ENCODE measurements at places on chromosomes 1 and 21.

GRCh38 chr21:33236766-33237165 lies 7.0 kb downstream of the IFNAR2 start:
- DNase-seq, result no peak

DNA sequence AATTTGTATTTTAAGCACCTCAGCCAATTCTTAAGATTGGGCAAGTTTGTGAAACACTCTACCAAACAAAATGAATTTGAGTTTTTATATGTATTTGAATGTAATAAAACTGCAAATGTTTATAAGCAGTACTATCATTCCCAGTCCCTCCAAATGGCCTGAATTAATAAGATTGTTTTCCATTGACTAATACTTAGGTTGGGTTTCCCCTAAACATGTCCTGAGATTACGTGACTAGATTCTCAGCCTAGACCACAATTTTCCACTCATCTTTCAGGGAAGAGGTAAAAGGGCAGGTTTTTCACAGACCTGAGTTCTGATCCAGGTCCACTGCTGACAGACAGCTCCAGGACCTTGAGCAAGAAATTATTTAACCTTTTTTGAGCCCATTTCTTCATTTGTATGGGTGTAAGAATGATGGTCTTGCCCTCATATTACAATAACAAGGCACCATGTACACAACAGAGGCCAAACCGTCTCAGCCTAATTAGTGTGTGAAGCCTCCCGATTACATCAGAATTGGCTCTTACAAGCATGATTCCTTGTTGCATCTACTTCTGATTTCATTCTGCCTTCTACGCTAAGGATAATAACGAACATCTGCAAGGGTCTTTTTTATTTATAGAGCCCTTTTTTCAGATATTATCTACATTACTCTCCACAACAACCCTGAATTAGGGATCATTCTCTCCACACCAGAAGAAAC lies 51.2 kb downstream of the BEND5 start:
- DNase-seq, result no peak

DNA sequence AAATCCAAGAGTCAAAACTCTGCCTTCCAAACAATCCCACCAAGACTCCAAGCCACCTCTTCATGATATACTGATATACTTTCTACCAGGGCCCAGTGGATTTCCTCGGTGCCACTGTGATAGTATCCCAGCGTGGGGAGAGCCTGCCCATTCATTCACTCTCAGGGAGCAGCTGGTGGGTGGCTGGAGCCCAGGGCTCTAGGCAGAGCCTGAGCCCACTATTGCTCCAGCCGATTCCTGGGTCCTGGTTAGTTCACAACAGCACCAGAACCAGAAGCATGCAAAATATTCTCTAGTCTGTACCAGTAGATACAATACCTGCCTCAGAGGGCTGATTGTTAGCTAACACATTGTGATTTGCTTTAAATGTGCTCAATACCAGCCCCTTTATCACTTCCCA lies 831 bp downstream of the CSRP1 start:
- DNase-seq, result no peak

GRCh38 chr1:248695451-248696132 lies 7.0 kb downstream of the OR14I1 start:
- DNase-seq, result no peak

GRCh38 chr1:31573261-31573660 lies 3.1 kb upstream of the TINAGL1 start:
- peak; percentile 53 for DNase-seq

- no peak for DNase-seq
Observed at GRCh38 chr21:29055080-29055479, 18.4 kb downstream of the CCT8 start.

DNA sequence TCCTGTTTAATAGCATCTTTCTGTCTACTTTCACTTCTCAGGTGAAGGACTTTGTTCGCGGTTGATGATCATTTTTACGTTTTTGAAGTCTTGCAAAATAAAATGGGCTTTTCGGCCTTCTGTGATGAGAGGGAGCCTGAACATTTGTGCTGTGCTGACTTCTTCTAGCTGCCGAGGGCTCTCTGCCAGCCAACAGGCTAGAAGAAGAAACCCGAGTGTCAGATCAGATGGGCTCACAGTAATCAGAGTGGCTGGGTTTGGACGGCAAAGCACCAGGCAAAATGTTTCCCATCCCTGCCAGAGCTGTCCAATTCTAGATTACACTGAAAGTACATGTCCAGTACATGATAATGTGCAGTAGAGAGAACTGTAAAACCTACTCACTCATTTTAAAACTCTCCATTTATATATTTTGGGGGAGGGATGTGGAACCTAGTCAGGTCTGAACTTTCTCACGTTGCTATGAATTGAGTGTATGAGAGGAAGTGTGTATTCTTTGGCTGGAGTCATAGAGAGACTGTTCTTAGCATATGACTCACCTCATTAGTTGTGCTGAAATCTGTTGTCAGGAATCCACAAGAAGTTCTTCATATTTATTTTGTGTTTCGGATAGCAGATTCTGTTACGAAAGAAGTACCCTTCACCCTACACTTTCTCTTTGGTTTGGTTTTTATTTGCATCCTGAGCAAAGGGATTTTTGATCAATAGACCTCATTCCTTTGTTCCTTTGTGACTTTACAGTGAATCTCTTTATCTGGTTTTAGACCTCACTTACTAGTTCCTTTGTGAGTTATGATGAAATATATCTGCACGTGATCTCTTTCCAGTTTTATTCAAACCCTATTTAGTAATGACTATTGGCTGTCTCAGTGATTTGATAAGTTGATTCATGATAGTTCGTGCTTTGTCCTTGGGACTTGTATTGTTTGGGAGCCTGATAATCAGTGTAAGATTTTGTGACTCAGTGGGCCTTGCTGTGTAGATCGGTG lies 4.8 kb downstream of the ATP1A1 start:
- DNase-seq, result peak; percentile 79

- DNase-seq, result no peak
Observed at GRCh38 chr21:42164064-42164789, 54.7 kb upstream of the ABCG1 start.

- DNase-seq, result no peak
Observed at GRCh38 chr1:230495076-230495475, 68.9 kb upstream of the PGBD5 start.

DNA sequence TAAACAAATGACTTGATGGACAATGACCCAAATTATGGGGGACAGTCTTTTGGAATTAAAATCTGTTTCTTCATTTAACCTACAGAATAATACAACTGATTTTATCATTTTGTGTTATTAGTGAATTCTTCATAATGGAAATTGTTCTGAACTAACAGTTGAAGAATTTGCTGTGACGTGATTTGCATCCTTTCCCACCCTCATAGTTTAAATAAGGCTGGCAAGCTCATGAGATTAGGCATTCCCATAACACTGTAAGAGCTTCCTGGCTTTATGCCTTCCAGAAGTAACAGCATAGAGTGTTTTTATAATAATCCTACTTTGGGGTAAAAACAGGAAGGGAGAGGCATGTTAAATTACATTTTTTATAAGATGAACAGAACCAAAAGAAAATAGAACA lies 95.7 kb downstream of the ATP6V1G3 start:
- no peak for DNase-seq

DNA sequence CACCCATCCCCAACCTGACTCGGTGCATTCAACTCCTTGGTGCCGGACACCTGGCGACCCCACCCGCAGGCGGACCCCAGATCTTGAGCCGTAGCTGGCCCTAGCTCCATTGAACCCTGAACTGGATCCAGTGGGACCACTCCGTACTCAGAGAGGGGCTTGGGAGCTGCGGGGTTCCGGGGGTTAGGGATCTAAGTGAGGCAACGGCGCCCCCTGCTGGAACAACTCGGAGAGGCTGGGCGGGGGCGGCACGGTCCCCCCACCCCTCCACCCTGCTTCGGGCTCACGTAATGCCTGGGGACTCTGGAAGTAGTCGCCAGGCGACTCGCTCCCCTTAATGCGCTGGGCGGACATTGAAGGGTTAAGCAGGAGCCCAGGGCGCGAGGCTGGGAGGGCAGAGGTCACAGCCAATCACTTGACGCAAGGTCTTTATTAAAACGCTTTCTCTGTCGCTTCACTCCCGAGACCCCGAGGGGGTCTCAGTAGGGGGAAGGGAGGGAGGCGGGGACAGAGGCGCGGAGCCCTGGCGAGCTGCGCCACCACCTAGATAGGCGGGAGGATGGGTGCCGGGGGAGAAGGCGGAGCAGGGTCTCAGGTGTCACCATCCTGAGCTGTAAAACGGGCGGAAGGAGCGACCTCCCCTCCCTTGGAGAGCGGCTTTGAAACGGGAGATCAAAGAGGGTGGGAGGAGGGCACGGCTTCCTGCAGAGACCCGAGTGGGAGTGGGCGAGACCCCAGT lies 704 bp upstream of the CRABP2 start:
- peak; percentile 66 for DNase-seq

- no peak for DNase-seq
Observed at GRCh38 chr1:5779608-5780323, 212.5 kb downstream of the NPHP4 start.

DNA sequence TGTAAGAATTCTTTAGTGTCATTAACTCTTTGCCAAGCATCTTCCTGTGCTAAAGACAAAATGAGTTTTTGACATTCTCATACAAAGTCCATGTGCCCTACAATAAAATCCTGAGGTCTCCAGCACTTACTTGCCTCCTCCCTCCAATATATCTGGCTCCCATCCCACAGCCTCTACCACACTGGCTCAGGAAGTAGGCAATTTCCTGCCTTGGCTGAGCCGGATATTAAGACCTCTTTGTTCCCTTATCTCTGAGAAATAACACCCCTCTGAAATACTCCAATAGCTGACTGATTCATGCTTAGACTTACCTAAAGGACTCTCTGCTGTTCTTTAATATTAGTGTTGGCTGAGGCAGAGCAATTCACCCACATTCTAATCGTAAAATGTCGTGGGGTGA lies 37.6 kb upstream of the GORAB start:
- peak; percentile 60 for DNase-seq

- no peak for DNase-seq
Observed at GRCh38 chr1:64502931-64503330, 33.0 kb downstream of the CACHD1 start.

- no peak for DNase-seq
Observed at GRCh38 chr1:228407106-228408040, 738 bp upstream of the TRIM11 start.

DNA sequence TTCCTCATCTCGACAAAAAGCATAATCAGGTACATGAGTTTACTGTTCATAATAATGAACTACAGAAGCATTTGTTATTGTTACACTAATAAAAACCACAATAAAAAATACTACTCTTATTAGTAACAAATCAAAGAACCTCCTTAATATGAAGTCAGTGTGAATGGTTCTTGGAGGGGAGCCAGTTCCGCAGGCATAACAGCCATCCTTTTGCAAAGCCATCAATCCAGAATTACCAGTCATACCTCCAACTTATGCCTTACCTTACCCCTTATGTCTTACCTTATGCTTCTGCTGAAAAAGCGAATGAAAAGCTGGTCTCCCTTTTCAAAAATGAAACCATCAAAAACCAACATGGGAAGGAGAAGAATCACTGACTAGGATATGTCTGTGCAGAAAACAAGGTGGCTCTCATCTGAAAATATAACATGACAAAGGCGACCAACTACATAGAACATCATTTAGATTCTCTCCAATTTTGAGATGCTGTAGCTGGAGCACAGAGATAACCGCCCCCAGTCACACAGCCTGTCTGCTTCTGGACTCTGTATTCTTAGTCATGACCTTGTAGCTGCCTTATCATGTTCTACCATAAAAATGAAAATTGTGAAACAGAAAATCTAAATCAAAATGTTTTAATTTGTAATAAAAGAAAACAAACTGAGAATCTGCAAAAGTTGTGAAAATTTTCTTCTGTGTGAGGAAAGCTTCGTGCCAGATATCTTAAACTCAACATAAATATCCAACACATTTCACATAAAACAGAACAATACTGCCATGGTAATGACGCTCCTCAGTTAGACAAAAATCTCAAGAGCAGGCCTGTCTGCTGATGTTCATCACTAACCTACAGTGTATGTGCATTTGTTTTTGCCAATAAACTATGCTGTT lies 438.2 kb downstream of the SMYD3 start:
- no peak for DNase-seq

DNA sequence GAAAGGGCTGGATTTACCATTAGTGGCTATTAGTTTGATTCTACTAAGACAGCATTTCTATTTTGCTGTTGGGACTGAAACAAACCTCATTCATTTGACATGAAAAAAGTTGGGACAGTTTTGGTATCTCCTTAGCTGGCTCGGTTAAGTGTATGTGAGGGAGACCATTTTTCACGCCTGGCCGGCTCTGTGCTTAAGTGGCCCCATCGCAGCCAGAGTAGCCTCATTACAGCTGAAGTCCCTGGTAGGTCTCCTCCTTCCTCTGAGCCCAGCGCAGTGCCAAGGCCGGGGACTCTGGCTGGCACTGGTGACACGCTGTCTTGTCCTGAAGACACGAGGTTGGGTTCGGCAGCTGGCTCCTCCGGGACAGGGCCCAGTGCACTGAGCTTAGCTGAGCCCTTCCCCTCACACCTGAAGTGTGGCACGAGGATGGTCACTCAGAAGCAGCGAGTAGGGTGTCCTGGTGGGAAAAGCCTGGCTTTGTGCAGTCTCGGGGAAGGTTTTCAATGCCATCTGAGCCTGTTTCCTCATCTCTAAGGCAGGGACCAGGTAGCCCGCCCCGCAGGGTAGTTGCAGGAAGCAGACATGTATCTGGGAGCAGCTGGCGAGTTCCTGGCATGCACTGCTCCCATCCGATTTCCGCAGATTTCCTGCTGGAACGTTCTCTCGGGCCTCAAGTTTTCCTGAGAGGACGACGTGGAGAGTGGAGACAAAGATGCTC lies 196.5 kb downstream of the DYRK1A start:
- no peak for DNase-seq

GRCh38 chr1:11640944-11641343 lies 13.3 kb downstream of the FBXO2 start:
- no peak for DNase-seq

- DNase-seq, result no peak
Observed at GRCh38 chr1:234965111-234965510, 163.5 kb downstream of the TOMM20 start.

DNA sequence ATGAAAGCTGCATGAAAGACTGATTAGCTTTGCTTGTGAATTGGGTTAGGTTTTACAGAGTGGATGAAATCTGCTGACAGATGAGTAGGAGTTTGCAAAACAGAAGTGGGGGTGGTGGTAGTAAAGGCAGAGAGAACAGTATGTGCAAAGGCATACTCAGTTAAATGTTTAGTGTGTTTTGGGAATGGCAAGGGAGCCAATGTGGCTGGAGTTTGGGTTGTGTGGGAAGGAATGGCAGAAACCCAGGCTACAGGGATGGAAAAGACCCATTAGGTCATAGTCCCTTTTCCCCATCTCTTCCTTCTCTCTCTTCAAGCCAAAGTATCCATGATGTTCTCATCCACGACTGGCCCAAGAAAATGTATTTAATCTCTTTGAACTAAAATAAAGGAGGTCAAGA lies 362.2 kb upstream of the LYPLAL1 start:
- DNase-seq, result no peak

- DNase-seq, result no peak
Observed at GRCh38 chr1:170461762-170462384, 70.1 kb upstream of the GORAB start.

DNA sequence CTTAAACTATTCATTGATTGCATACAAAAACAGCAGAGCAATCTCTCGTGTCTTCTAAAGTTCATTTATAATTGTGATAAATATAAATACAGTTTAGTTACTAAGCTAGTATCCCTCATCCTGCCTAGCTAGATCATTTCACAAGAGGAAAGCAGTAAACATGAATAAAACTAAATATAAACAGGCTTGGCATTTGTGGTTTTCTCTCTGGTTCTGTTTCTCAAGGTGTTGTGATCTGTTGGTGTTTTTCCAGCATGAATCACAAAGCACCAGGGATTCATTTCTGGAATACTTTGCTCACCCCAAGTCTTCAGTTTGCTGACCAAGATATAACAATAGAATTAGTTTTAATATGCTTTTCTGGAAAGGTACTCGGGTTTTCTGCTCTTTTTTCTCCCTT lies 32.7 kb upstream of the GLIS1 start:
- DNase-seq, result no peak
